ENCODE measurements at places on chromosomes 5 and 9.
A peak's percentile ranks its signal among the peaks of the same experiment; 100 is the strongest.

DNA sequence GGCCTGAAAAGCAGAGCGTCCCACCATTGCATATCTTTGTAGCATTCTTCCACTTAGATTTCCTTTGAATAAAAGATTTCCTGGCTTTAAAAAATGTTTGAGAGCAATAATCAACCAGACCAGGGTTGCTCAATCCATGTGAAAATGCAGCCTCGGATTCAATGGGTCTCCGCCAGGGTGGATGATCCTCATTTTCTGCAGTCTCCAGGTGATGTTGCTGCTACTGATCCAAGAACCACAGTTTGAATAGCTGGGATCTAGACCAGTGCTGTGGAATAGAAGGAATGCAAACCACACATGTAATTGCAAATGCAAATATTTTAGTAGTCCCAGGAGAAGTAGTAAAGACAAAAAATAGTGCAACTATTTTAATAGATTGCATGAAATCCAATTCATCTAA, 317.6 kb downstream of the IRX1 start:
- DNase-seq: no peak

DNA sequence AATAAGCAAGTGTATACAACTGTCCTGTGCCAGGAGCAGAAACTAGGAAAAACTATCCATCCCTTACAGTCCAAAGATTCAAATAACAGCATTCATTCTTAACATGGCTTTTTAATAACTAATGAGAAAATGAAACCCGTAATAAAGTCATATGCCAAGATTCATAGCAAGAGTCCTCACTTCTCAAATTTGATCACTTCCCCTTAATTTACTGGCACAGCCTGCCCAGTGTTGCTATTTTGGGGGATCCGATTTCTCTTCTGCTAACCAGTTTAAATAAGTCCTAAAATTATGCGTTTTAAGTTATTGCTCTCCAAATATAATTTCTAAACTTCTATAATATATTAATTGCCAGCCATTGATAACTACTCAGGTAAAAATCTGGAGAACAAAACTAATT, 177.0 kb upstream of the PTGER4 start:
- DNase-seq: no peak

DNA sequence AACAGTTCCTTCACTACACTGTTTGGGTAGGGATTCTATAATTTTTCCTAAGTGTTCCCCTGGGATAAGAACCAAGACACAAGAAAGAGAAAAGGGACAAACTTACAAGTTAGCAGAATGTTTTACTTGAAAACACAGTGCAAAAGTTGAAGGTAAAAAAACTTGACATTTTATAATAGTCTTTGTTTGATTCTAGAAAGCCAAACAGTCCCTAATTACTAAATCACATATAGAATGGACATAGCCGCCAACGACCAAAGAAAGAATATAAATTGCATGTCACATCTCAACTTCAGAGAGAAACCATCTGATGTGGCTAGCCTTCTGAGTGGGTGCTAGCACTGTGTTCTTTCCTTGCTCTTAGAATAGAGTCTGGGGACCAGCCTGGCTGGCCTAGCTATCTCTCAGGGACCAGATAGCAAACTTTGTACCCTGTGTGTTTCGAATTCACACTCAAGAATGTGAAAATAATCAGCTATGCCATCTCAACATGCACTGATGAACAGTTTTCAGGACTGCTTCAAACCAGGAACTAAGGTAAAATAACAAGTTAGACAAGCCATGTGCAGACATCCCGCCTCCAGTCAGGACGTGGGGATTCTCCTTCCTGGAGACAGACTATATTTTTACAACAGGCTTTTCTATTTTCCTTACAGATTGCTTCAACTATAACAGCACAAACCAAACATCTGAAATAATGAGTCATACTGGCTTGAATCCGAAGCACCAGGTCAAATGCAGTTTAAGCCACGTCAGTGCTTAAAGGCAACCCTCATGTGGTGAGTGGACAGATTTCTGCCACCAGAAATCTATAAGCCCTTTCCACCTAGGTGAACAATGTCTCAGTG, 53.7 kb downstream of the LHFPL2 start:
- peak; percentile 99 for DNase-seq

DNA sequence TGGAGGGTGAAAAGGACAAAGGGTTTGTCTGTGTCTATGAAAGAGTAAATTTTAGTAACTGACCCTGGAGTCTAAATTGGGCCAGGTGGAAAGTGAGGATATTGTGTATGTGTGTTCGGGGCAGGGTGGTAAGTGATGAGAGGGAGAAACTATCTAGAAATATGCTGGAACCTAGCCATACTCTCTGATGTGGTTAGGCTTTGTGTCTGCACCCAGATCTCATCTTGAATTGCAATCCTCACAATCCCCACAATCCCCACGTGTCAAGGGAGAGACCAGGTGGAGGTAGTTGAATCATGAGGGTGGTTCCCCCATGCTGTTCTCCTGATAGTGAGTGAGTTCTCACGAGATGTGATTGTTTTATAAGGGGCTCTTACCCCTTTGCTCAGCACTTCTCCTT, 60.6 kb downstream of the COMMD10 start:
- no peak for DNase-seq

GRCh38 chr9:27475057-27475595, 49.0 kb upstream of the IFNK start:
- no peak for DNase-seq

GRCh38 chr5:119631660-119632059, 2.3 kb downstream of the FAM170A start:
- DNase-seq: no peak

GRCh38 chr5:81247441-81247972, 14.4 kb downstream of the CKMT2 start:
- DNase-seq: peak; percentile 55

DNA sequence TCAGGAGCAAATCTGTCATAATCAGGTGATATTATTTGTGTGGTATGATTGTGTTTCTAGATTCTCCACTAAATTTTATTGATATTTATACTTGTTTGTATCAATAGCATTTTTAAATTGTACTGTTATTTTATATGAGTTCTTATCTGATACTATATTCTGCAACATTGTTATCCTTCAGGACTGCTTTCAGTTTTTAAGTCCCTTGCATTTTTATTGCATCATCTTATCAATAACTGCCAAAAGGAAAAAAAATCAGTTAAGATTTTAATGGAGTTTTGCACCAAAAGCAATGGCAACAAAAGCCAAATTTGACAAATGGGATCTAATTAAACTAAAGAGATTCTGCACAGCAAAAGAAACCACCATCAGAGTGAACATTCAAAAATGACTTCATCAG, 741.3 kb upstream of the CTNND2 start:
- DNase-seq: no peak

GRCh38 chr5:59325070-59325469, 568.5 kb downstream of the PDE4D start:
- DNase-seq: no peak

DNA sequence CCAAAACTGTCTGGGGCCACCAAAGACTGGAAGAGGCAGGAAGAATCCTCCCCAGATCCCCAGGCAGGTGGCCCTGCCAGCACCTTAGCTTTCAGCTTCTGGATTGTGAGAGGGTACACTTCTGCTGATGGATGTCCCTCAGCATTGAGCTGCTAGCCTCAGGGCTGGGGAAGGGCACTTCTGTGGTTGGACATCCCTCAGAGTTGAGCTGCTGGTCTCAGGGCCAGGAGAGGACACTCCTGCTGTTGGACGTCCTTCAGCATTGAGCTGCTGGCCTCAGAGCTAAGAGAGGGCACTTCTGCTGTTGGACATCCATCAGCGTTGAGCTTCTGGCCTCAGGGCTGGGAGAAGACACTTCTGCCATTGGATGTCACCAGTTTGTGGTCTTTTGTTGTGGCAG, 83.8 kb upstream of the FCN1 start:
- DNase-seq: no peak

DNA sequence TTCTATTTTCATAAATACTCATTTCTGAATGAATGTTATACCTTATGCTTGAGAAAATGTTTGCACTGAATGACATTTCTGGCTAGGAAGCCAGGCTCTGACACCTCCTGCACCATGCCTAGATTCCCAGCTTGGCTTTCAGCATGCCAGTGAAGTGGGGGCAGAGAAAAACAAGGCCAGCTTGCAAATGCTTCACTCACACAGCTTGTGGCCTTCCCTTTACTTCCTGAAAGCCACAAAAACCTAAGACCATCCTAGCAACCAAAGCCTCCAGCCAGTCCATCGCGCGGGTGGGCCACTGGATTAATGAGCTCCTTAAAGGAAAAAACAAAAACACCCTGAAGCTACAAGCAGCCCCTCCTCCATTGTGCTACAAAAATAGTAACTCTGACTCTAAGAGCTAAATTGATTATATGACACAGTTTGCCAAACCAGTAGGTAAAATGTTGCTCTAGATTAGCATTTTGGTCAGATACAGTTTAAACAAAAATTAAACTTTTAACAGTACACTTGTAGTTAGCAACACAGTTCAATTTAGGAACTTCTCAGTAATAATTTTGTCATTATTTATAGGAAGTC, 159.9 kb downstream of the TSSK1B start:
- DNase-seq: no peak

GRCh38 chr5:204966-205670, 12.8 kb downstream of the CCDC127 start:
- no peak for DNase-seq

GRCh38 chr5:15450949-15451348, 49.0 kb upstream of the FBXL7 start:
- no peak for DNase-seq

All from choroid plexus epithelial cell (primary cell).